Activated CD4-positive, alpha-beta T cell treated with anti-CD3 and anti-CD28 coated beads, Interleukin-2, amount 50 U/mL, for 24 hours (primary cell): ENCODE measurements at places on chromosomes 2 and 18.

DNA sequence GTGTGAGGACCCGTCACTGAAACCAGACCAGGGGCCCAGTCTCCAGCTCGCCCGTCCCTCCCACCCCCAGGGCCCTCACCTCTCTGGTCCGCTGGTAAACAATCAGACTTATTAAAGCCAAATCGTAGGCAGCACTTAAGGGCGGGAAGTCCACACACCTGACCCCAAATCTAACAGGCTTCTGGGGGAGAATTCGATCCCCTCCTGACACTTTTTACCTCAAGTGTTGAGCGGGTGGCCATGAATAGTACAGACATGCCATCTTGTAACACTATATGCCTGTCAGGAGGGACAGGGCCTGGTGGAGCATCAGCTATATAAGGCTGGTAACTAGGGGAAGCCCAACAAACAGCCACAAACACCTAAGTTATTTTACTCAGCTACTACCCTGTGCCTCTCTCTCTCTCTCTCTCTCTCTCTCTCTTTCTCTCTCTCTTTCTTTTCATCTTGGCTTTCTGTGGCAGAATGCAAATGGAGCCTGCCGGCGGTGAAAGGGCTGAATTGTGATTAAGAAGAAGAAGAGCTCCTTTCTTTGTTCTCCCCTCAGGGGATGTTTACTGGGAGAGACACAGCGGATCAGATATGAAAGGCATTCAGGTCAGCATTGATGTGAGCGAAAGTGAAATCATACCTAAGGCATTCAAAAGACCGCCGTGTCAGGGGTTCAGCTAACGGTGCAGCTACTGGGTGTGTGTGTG lies 9.5 kb downstream of the ZEB2 start:
- DNase-seq, result no peak

GRCh38 chr2:134683561-134684112 lies 35.2 kb downstream of the TMEM163 start:
- no peak for DNase-seq

DNA sequence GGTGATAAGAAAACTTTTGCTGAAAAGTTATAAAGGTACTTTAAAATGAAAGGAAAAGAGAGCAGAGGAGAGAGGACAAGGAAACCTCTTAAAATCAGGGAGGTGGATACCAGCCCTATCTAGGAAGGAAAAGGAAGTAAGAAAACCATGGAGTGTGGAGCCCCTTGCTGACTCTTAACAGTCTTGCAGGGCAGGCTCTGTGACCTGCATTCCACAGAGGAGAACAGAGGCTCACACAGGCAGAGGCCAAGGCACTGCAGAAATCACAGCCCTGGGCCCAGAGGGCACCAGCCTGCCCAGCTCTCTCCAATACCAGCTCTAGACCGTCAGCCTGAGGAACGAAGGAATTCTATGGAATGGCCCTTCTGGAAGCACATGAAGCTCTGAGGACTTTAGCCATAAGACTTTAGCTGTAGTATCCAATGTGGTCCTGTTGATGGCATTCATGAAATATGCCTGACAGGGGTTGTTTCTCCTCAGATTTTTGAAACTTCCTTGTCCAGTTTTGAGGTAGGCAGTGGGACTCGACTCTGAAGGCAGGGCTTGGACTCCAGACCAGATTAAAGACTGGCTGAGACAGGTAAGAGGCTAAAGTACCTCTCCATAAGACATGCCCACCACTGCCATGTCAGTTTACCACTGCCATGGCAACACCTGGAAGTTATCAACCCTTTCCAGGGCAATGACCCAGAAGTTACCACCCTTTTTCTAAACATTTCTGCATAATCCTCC lies 216.3 kb downstream of the ANAPC1 start:
- DNase-seq, result no peak

GRCh38 chr2:19623488-19623887 lies 265.1 kb upstream of the OSR1 start:
- DNase-seq, result no peak

DNA sequence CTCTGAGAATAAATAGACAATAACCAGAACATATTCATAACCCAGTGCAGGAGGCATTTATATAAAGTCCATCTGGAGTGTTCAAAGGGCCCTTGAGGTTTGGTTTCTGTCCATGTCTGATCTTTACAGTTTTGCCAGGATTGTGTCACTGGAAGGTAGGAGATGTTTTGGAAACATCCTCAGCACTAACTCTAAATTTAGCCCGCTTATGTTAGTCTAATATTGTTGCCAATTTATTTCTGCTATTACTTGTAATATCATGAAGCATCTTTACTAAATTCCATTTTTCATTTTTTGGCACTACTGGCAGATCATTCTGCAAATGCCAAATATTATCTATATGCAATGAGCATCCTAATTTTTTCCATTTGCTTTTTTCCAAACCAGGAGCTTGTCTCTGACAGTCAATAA lies 22.4 kb upstream of the REV1 start:
- no peak for DNase-seq

DNA sequence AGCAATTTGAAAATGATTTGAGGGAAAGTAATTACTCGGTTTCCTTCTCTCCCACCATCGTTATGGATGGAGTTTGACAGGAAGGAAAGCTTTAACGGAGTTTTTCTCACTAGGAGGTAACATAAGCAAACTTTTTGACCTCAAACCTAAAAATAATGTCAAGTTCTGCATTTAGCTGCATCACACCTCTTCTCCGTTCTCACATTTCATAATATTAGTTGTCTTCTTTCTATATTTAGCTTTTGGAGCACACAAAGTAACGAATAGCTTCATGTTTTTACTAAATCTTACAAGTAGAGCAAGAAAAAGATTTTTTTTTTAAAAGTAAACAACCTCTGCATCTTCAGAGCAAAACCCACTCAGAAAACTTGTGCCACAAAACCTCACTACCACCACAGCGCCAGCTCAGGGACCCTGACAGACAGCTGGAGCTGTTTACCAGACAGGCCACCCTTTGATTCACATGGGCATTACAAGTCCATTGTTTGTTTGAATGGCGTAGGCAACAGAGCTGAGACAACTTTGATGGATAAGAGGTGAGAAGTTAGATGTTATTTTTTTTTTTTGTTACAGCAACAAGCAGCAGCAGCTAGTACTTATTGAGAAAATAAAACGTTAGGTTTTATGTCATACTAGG lies 21.9 kb upstream of the ICOS start:
- DNase-seq, result no peak

DNA sequence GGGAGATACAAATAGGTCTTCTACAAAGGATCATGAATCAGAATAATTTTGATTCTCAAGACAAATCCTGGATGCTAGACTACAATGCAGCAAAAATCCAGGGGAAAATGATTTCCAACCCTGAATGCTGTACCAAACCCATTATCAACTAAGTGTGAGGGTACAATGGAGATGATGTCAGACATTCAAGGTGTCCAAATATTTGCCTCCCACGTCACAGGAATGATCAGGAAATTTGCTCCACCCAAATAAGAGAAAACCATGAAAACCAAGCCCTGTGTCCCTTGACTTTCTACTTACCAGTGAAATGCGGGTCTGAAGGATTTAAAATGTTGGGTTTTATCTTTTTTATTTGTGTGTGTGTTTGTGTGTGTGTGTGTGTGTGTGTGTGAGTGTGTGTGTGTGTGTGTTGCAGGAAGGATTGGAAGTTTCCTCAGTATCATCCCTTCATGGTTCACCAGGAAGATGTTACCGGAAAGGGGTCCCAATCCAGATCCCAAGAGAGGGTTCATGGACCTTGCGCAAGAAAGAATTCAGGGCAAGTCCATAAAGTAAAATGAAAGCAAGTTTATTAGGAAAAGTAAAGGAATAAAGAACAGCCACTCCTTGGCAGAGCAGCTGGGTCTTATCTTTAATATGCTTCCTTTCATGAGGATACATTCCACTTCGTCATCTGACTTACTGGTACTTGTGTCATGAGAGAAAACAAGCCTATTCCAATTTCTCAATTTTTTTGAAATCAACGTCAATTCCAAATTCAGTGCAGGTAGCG lies 61.1 kb upstream of the ID2 start:
- no peak for DNase-seq

DNA sequence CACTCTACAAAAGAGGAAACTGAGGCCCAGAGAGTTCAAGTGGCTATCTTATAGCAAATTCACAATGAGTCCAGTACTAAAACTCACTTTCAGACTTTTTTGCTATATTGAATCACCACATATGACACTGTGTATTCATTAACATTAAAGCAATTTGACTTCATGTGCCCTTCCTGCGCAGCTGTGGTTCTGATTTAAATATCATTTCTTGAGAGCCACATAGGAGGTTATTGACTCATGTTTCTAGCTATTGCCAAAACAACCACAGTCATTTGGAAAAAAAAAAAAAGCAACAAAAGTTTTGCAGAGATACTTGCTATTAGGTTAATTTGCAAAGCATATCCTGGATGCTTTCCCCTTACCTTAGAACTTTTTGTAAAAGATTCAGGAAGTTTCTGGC lies 341.2 kb downstream of the PIK3C3 start:
- no peak for DNase-seq

GRCh38 chr2:100924520-100925451 lies 77.3 kb upstream of the RPL31 start:
- DNase-seq, result no peak

DNA sequence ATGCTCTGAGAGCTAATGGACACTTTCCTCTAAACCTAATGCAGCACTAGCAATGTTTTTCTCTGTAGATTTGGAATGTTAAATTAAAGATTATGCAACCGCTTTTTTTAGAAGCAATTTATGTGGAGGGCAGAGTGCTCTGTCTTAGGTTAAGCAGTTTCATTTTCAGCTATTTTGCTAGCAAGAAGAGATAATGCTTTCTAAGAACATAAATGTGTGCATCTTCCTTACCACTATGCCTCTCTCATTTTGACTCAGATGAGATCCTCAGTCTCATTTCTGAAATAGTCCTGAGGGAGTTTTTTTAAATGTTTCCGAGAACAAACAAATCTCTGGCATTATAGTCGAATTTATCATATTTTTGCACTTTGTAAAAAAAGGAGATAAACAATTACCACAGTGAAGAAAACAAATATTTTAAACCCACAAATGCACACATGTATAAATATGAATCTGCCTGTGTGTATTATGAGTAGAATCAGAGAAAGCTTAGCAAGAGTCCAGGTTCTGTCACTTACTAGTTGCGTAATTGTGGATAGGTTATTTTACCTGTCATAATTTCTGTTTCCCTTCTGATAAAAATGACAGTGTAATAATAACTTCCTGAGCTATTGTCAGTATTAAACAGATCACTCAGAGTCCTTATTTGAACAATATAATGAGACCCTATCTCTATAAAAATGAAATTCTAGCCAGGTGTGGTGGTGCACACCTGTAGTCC lies 207.7 kb upstream of the CRIM1 start:
- DNase-seq, result no peak

GRCh38 chr2:204722691-204723090 lies 177.4 kb downstream of the PARD3B start:
- no peak for DNase-seq

DNA sequence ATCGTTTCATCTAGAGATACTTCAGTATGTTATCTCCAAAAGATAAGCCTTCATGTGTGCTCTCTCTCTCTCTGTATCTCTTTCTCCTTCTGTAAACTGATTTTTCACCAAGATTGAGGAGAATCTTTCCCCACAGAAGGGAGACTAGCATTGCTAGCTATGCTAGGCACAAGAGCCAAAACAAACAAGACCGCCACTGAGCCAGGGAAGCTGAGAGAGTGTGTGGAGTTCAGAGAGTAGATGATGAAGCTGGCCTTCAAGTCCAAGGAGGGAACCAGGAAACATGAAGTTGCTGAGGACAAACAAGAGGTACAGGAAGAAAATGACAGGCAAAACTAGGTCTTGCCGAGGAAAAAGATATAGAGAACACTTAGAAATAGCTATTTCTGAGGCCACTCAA lies 23.4 kb downstream of the DAPL1 start:
- DNase-seq, result no peak

DNA sequence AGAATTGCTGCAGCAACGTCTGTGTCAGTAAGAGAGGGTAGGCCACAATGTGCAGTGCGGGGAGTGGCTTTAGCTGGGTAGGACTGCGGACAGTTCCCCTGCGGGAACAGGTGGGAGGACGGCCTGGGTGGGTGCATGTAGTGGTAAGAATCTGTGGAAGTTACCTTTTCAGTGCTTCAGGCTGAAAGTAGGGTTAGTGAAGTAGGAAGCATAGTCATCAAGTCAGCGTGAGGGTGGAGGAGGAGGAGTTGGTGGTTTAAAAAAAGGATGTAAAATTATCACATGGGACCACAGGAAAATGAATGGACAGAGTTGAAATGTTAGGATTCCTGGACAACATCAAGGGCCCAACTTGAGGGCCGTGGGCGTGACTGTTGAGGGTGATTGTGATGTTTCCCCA lies 13.2 kb downstream of the CEP192 start:
- DNase-seq, result no peak

DNA sequence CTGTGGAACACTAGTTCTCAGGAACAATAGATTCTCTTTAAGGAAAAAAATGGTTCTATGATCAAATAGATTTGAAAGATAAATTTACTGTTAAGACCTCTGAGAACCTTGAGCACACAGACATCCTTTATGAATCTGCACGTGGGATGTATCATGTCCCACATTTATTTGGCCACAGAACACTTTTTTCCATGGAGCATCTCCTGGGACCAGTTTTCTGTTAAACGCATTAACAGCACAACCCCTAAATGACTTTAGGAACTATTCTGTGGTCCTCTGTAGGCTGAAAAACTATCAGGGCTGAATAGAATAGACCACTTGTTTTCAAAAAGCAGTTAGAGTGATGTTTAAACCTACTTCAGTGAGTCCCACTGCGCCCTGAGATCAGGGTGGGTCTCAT lies 132.2 kb upstream of the PID1 start:
- no peak for DNase-seq

- no peak for DNase-seq
Observed at GRCh38 chr2:196594158-196594557, 45.4 kb upstream of the CCDC150 start.

- no peak for DNase-seq
Observed at GRCh38 chr18:75727456-75727855, 300.0 kb upstream of the SMIM21 start.

- DNase-seq, result no peak
Observed at GRCh38 chr2:196535742-196536141, 103.8 kb upstream of the CCDC150 start.

DNA sequence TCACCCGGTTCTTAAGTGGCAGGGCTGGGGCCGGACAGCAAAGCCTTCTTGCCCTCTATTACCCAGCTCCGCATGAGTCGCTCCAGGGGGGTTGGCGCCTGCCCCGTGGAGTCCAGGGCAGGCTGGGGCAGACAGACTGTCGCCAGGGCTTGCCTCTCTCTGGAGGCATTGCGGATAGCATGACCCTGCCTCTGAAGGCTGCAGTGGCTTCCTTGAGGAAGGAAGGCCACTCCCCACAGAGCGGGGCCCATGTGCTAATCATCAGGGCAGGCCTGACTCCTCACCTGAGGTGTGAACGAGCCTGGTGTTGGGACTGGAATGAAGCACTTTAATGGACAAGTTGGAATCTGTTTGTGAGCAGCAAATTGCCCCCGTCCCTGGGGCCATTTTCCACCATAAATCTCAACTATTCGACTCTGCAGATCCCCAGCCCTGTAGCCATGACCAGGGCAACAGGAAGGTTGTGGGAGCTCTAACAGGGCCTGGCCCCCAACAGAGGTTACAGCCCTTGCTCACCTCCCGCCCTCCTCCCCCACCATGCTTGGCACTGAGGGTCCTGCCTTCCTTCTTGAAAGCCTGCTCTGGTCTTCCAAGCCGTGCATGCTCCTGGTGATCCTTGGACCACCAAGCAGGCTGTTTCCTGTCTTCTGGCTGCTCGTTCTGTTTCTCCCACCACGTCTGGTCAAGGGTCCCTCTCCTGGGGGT lies 144.9 kb upstream of the HAAO start:
- DNase-seq, result no peak
